ENCODE measurements at places on chromosomes 1 and 21. TPM values are rescaled to one million over a fixed set of nuclear protein-coding genes. Genes with fewer than 3 reads are reported as not detected.

DNA sequence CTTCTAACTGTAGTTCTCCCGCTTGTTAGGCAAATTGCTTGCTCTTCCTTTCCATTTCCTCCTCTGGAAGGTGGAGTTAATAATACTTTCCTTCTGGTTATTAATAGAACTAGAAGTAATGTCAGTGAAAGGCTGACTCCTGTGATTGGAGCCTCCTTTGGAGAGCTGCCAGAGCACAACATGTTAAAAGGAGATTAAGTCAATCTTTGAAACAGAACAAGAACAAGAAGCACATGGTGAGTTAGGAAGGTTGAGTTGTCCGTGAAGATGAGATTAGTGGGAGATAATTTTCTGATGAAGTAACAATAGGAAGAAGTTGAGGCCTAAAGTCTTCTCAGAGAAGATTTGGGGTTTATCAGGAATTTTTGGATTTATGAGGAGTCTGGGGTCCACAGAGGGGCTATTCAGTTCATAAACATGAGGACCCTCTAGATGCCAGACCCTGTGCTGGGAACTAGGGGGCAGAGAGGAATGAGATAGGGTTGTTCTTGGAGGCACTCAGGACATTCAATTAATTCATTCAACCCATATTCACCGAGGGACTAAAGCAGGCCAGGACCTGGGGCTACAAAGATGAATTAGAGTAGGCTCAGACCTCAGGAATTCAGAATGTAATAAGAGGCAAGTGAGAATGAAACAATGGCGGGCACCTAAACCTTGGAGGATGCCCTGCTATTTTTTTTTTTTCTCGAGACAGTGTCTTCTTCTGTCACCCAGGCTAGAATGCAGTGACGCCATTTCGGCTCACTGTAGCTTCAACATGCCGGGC, 40.7 kb upstream of the DHCR24 start:
- DNase-seq: peak; percentile 52

GRCh38 chr1:26582053-26582835, 52.7 kb downstream of the RPS6KA1 start:
- DNase-seq: peak; percentile 14

- DNase-seq: no peak
Observed at GRCh38 chr21:41894922-41895557, 15.9 kb upstream of the PRDM15 start.

The ABL2 gene
- polyA plus RNA-seq: 10.0 TPM

The TNFRSF8 gene
- polyA plus RNA-seq: 0.23 TPM

The LMX1A gene
- polyA plus RNA-seq: not detected

The ADAMTS5 gene
- polyA plus RNA-seq: 6.5 TPM

All from GM23248 (cell line).